ENCODE measurements at places on chromosomes 1 and 21. TPM values are rescaled to one million over a fixed set of nuclear protein-coding genes. Genes with fewer than 3 reads are reported as not detected.

- no peak for DNase-seq
Measured at GRCh38 chr1:25538191-25538767, 5.1 kb upstream of the LDLRAP1 start.

DNA sequence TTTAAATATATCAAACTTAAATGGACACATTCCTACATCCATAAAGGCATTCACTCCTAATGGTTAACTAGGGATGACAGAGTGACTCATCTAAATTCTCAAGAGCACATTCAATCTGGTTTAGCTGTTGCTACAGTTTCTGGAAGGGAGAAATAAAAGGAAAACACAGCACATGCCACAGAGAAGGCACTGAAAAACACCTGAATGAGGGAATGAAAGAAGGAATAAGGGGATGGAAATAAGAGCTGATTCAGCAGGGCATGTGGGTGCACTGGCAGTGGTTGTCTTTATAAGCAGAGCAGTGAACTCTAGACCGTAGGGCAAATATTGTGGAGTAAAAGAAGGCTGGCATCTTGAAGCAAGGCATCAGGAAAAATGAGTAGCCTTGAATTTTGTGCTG lies 79.3 kb downstream of the LHX4 start:
- peak; percentile 62 for DNase-seq

DNA sequence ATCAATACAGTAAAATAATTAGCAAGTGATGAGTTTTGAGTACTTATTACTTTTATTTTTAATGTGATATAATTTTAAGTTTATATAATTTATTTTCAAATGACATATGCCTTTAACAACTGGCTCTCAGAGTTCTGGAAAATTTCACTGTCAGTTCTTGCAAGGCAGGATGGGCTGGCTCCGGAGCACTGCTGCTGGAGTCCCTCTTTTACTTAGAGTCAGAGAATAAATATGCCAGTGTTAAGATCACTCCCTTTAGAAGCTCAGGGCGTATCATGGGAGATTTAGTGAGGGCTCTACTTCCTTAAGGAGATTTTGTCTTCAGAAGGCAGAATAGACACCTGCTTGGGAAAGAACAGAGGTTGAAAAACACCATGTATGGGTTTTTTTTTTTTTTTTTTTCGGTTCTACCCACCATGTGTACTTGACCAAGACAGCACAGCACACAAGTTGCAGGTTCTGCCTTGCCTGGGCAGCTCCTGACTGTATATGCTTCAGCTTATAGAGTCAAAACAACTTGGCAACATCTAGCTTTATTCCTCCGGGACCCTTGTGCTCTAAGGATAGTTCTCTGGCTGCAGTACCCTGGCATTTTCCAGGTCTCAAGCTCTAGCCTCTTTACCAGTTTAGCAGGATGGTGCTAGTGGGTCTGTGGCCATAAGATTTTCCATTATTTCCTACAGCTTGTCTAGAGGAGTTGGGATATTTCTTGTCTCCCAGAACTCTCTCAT lies 29.7 kb upstream of the FMOD start:
- no peak for DNase-seq

- DNase-seq: no peak
Measured at GRCh38 chr1:88566615-88567387, 117.3 kb upstream of the PKN2 start.

DNA sequence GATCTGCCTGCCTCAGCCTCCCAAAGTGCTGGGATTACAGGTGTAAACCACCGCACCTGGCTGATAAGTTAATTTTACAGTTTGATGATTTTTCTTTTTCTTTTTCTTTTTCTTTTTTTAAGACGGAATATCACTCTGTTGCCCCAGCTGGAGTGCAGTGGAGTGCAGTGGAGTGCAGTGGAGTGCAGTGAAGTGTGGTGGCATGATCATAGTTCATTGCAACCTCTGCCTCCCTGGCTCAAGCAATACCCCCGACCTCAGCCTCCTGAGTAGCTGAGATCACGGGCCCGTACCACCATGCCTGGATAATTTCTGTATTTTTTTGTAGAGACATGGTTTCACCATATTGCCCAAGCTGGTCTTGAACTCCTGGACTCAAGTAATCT lies 84.4 kb upstream of the CXADR start:
- no peak for DNase-seq

DNA sequence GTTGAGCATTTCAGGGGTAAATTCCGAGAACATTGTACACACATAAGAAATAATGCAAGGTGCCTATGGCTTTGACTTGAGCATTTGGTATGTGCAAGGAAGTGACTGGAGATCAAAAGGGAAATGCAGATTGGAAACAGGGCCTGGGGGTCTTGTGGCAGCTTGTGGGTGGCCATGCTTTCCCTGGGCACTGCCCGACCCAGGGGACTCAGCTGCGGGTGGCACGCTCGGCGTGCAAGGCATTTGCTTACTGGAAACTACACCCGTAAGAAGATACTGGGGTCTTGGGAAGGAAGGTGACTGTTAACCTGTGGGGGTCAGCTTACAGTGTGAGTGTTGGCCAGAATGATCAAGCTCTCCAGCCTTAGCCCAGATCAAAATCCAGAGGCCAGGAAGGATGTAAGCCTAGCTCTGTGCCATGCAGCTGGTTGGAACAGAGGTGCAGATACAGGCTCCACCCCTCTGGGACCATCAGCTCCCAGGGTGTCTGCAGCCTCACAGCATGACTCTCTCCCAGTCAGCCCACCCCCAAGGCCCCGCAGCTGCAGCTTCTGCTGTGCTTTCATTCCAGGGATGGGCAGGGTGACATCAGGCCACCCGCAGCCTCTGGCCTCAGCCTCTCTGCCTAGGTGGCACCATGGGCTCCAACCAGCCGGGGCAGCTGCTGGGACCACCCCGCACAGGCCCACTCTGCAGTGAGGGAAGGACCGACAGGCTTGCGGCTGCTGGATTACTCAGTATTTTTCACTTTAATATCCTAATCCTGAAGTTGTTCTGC lies 55.1 kb downstream of the KIF26B start:
- DNase-seq: no peak

DNA sequence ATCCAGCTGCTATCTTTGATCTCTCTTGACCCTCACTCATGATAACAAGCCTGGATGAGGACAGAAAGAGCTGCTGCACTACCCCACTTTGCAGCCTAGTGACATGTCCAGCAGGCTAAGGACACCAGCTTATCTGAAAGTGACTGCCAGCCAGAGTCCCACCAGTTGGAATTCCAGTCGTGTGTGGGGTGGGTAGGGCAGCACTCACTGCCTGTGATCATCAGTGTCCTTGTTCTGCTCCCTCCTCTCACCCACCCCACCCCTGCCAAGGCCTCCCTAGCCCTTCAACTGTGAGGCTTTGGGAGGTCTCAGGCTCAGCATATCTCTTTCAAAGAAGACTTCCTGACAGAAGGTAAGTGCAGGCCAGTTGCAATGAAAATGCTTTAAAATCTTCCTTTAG lies 15.5 kb upstream of the NMNAT2 start:
- no peak for DNase-seq

DNA sequence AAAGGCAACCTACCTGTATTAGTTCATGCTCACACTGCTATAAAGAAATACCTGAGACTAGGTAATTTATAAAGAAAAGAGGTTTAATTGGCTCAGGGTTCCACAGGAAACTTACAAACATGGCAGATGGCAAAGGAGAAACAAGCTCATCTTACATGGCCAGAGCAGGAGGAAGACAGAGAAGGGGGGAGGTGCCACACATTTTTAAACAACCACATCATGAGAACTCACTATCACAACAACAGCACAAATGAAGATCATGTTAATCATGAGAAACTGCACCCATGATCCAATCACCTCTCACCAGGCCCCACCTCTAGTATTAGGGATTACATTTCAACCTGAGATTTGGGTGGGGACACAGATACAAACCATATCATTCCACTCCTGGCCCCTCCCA lies 90.6 kb upstream of the KCTD3 start:
- peak; percentile 79 for DNase-seq

DNA sequence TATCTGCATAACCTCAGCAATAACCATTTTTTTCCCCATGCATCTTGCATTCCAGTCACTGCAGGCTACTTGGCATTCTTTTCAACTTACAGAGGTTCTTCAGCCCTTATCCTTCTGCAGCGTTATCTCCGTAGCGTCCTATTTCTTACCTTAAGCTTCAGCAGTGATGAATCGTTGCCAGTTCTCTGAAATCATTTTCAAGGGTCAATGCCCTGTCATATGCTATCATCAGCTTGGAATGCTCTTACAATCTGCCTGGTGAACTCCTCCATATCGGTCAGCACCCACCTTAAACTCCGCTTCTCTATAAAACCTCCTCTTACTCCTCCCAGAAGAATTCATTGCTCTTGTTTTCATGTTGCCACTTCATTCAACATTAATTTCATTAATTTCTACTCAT lies 105.1 kb upstream of the DPH5 start:
- peak; percentile 12 for DNase-seq

- DNase-seq: no peak
Measured at GRCh38 chr1:231107151-231107550, 54.7 kb upstream of the TRIM67 start.

GRCh38 chr1:163528710-163529348 lies 207.1 kb downstream of the NUF2 start:
- peak; percentile 28 for DNase-seq

GRCh38 chr1:159869173-159869572 lies 6.7 kb upstream of the VSIG8 start:
- peak; percentile 75 for DNase-seq

DNA sequence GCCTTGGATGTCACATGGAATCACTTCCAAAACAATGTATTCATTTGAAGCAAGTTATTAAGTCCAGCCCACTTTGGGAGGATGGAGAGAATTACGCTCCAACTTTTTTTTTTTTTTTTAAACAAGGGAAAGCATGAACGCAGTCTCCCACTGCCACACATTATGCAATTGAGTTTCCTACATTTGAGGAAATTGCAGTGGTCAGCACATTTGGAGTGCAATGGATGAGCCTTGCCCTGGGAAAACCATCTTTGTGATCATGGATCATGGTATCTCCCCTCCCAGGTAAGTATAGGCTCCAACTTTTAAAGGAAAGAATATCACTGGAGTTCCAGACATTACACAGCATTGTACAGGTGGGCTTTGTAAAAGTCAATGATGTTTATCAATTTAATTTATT lies 26.7 kb downstream of the MAP10 start:
- DNase-seq: no peak

DNA sequence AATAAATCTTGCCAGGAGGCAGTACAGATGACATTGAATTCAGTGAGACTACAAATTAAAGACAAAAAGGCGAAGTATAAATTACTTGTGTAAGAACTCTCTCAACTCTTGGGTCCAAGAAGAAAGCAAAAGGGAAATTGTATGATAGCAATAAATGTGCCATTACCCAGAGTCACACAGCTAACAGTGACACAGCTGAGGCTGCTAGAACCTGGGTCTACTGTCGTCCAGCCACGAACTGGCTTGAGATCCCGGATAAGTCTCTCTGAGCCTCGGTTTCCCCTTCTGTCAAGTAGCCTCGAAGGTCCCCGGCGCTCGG lies 362 bp upstream of the ROR1 start:
- DNase-seq: no peak

DNA sequence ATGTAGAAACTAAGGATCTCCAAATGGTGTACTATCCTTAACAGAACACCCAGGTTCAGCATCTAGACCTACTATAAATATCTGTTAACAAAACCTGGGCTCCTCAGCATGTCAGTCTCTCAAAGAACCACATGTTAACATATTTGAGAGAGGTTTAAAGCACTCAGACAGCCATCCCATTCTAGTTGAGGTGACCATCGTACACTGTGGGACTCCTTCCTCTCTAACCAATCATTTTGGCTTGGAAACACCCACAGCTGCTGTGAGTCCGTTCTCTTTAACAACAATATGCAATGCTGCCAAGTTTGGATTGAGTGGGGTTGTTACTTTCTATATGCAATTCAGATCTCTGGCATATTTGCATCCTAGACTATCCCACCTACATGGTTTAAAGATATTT lies 105.8 kb downstream of the MRPL39 start:
- no peak for DNase-seq

DNA sequence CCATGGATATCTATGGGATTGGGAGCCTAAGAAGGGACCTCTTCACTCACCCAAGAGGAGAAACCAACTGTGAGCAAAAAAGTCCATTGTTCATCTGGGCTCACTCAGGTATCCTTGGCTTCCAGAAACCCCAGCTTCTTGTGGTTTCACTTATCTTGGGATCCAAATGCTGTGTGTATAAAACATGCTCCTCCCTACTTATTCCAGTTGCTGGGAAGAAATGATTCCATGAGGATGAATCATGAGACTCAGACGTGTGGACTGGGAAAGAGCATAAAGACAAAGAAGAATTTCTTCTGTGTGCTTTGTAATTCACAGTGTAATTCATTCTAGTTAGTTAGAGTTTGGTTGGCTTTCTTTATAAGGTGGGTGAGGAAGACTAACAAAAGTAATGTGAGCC lies 283.7 kb downstream of the ZNF648 start:
- no peak for DNase-seq

- DNase-seq: no peak
Measured at GRCh38 chr21:37757606-37758376, 158.5 kb downstream of the KCNJ6 start.

- DNase-seq: no peak
Measured at GRCh38 chr1:207628776-207629175, 16.2 kb upstream of the CR1L start.

DNA sequence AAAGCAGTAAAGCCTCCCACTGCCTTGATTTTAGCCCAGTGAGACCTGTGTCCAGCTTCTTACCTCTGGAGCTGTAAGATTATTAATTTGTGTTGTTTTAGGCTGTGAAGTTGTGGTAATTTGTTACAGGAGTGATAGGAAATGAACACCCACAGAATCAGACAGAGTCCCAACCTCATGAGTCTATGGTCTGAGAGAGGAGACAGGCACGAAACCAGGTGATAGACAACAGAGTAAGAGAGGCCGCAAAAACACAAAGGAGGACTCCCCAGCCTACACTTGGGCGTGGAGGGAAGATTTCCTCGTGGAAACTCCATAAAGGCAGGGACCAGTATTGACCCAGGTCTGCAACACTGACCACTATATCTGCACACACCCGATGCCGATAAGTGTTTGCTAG lies 234.6 kb upstream of the JUN start:
- DNase-seq: no peak

DNA sequence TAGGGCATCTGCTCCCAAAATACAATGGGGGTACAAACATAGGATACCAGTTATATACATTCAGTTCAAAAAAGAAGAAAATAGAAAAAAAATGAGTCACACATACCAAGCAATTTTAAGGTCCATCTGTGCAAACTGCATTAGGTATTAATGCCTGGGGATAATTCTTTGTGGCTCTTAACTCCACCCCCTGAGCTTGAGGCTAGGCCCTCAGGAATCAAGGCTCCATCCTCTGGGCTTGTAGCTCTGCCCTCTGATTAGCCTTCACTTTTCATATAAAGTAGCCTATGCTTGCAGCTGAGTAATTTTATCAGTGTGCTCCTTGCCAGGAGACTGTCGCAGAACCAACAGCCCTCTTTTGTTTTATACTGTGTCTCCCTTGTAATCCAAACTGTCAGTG lies 69.9 kb upstream of the BACE2 start:
- no peak for DNase-seq

Gene BEST4
- not detected for total RNA-seq

Gene LIN28A
- total RNA-seq: under 0.01 TPM

Gene SPRR2B
- not detected for total RNA-seq

Gene AMY1A
- not detected for total RNA-seq

Gene TBX15
- 14.1 TPM for total RNA-seq

Gene KPRP
- total RNA-seq: 0.13 TPM

Gene ALX3
- total RNA-seq: not detected

Gene CPT2
- 17.5 TPM for total RNA-seq
